Activated naive CD8-positive, alpha-beta T cell treated with anti-CD3 and anti-CD28 coated beads, Interleukin-2, amount 10 ng/mL, durations not matched to agents 7 days and 5 days (primary cell): ENCODE measurements at places on chromosomes 2 and 18. TPM values are rescaled to one million over a fixed set of nuclear protein-coding genes. Genes with fewer than 3 reads are reported as not detected.

DYNAP gene
- not detected for total RNA-seq

DNA sequence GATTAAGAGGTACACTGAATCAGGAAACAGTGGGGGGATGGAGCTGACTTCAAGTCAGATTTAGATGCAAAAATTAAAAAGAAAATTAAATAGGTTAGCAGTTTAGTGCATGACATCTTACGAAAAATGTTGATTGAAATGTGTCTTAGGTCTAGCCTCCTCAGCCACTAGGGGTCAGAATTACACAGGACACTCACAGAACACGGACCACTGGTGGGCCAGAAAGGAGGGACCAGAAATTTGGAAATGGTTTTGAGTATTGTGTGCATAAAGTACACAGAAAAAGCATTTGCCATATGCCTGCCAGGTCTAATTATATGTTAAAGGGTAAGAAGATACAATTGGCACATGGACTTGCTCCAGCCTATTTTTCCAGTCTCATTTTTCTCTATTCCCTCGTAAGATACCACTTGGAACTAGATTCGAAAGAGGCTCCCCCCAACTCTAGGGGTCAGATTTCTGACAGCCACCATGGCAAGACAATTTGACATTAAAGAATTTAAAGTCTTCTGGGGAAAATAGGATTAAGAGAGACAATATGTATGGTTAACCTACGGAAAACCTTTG, 550.2 kb upstream of the SETBP1 start:
- no peak for DNase-seq

- no peak for DNase-seq
Observed at GRCh38 chr2:50529600-50530218, 502.2 kb downstream of the NRXN1 start.

- no peak for DNase-seq
Observed at GRCh38 chr2:47503481-47504070, 100.6 kb downstream of the MSH2 start.

DNA sequence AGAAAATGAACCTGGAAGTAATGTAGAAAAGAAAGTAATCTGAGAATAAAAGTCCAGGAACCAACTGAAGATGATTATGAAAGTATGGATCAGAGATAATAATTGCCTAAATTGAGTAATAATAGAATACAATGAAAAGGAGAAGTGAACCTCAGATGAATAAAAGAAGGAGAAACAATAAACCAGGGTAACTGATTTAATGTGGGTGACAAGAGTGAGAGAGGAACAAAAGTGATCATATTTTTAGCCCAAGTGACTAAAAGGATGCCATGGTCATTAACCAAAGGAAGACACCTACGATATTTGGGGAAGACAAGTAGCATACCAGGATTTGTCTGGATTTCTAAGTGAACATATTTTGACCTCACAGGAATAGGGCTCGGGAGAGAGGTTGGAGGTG, 600.6 kb downstream of the RNF144A start:
- DNase-seq, result no peak

- DNase-seq, result no peak
Observed at GRCh38 chr2:164066095-164066494, 330.3 kb upstream of the FIGN start.

- DNase-seq, result no peak
Observed at GRCh38 chr2:221480821-221481220, 91.3 kb downstream of the EPHA4 start.

ANKRD23 gene
- 16.5 TPM for total RNA-seq

GRCh38 chr18:55287149-55287806, 300.7 kb downstream of the TCF4 start:
- DNase-seq, result no peak

GRCh38 chr2:168552450-168552856, 96.4 kb downstream of the CERS6 start:
- no peak for DNase-seq

GRCh38 chr2:174142290-174142689, 106.0 kb downstream of the OLA1 start:
- no peak for DNase-seq

DNA sequence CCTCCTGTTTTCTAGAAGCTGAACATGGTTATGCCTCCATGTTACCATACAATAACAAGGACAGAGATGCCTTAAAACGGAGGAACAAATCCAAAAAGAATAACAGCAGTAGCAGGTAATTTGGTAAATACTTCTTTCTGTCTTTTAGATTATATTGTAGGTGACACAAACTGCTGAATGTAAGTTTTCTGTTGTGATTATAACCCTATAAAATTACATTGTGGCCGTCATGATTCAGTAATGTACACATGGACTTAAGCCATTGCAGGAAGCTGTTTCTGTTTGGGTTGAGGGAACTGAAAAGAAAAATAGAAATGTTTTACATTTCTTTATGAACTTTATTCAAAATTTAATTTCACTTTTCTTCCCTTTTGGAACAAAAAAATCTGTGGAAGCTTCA, 1.2 kb downstream of the MXD1 start:
- DNase-seq, result no peak

DNA sequence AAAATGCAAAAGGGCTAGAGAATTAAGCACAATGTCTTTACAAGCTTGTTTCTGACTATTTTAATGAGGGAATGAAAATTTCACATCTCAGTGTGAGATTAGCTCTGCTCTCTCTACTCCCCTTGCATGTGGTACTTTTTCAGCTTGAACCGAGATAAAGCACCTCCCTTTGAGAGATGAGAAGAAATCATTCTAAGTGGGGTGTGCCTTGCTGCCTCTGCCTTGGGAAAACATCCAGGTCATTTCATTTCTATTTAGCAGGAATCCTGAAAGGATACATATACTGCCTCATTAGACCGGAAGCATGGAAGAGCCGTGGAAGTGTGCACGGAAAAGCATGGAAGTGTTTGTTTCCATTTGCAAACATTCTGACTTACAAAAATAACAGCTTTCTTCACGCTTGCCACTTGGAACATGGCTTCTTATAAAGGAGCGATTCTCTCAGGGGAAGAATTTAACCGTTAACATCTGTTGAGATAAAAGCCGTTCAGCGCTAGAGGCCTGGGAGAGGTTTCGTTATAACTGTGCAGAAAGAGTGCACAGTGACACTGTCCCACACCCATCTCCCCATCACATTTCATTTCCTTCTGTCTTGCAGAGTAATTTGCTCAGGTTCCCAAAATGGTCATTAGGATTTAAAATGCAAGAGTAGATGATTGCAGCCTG, 16.7 kb downstream of the NOSTRIN start:
- DNase-seq, result no peak

GRCh38 chr2:152466041-152466440, 131.1 kb downstream of the FMNL2 start:
- DNase-seq, result no peak

DNA sequence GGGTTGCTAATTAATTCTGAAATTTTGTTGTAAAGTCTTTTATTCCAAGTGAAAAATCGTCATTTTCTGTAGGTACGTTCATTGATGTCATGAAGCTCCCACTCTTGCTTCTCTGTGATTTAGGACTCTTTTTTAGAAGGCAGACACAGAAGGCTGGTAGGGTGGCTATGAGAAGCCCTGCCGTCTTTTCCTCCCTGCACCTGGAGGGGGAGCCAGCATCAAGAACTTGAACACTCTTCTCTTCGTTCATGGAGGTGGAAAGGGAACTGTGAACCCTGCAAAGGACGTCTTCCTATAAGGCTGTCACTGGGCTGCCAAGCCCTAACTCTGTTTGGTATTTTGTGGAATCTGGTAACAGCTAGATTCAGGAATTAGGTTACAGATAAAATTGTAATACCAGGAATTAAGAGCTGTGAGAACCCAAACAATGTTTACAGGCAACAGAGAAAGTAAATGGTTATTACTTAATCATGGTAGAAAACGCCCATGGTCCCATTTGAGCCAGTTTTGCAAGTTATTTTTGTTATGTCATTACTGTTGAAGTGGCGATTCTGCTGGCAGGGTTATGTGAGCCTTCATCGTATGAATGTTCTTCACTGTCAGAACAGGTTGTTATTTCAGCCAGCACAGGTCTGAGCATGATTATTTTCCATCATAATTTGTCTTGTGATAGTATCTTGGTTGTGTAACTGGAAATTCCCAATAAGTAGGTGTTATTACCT, 112.2 kb downstream of the OSBPL6 start:
- peak; percentile 32 for DNase-seq

- no peak for DNase-seq
Observed at GRCh38 chr2:84717302-84717701, 163.6 kb downstream of the TRABD2A start.

DNA sequence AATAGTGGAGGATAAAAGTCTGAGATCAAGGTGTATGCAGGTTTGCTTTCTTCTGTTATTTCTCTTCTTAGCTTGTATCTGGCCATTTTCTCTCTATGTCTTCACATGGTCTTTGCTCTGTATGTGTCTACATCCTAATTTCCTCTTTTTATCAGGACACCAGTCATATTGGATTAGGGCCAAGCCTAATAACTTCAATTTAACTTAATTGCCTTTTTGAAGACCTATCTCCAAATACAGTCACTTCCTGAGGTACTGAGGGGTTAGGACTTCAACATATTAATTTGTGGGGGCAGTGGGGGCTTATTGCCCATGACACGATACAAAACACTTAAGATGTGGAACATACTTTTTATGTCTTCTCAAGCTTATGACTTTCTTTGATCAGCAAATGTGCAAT, 632.9 kb upstream of the CELF4 start:
- DNase-seq, result no peak

DNA sequence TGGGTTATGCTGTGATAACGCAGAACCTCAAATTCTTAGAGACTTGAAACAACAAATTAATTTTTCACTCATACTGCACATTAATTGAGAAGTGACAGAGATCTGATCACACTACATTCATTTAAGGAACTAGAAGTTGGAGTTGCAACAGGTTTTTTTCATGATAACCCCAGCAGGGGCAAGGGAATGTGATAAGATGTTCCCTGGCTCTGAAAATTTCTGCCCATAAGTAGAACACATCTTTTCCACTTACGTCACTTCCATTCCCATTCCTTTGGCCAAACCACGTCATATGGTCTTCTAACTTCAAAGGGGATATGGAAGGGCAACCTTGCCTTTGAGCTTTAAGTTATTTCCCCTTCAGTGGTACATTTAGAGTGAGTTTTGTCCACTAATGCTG, 29.7 kb upstream of the PSME4 start:
- no peak for DNase-seq

- DNase-seq, result no peak
Observed at GRCh38 chr2:153477636-153478288, 800 bp downstream of the RPRM start.
